CD8-positive, alpha-beta memory T cell (primary cell): ENCODE measurements at places on chromosomes 2 and 18. TPM values are rescaled to one million over a fixed set of nuclear protein-coding genes. Genes with fewer than 3 reads are reported as not detected.

SPATA3 gene
- polyA plus RNA-seq = not detected

NCK2 gene
- polyA plus RNA-seq = 77.9 TPM

ITPRIPL1 gene
- 17.5 TPM for polyA plus RNA-seq

NFE2L2 gene
- polyA plus RNA-seq = 47.7 TPM

LIMS4 gene
- 2.1 TPM for polyA plus RNA-seq

KATNAL2 gene
- polyA plus RNA-seq = 0.54 TPM

KRCC1 gene
- 41.3 TPM for polyA plus RNA-seq

MAPRE3 gene
- 2.0 TPM for polyA plus RNA-seq

ASB18 gene
- polyA plus RNA-seq = not detected

FBXO36 gene
- 0.56 TPM for polyA plus RNA-seq

RBKS gene
- 4.7 TPM for polyA plus RNA-seq

LOXL3 gene
- polyA plus RNA-seq = 0.08 TPM

RNF144A gene
- 8.3 TPM for polyA plus RNA-seq

FRZB gene
- not detected for polyA plus RNA-seq

FIGLA gene
- polyA plus RNA-seq = not detected

TRIM43 gene
- polyA plus RNA-seq = not detected

RAB6C gene
- polyA plus RNA-seq = not detected

BBS5 gene
- 0.94 TPM for polyA plus RNA-seq

CCDC74A gene
- polyA plus RNA-seq = 0.69 TPM

OSR1 gene
- not detected for polyA plus RNA-seq

CCDC178 gene
- not detected for polyA plus RNA-seq

RTP5 gene
- 0.23 TPM for polyA plus RNA-seq

HOXD13 gene
- not detected for polyA plus RNA-seq

TTC31 gene
- 20.5 TPM for polyA plus RNA-seq

ASXL3 gene
- polyA plus RNA-seq = not detected

PTPRN gene
- not detected for polyA plus RNA-seq

ZNF396 gene
- polyA plus RNA-seq = 0.87 TPM

KCNF1 gene
- polyA plus RNA-seq = not detected

FZD7 gene
- polyA plus RNA-seq = not detected

FBXO41 gene
- 2.4 TPM for polyA plus RNA-seq

DNER gene
- not detected for polyA plus RNA-seq

GKN2 gene
- polyA plus RNA-seq = not detected

CFC1 gene
- polyA plus RNA-seq = not detected

OXER1 gene
- 0.15 TPM for polyA plus RNA-seq

DPP4 gene
- 71.7 TPM for polyA plus RNA-seq

TEX44 gene
- not detected for polyA plus RNA-seq

APCDD1 gene
- polyA plus RNA-seq = not detected

EFR3B gene
- polyA plus RNA-seq = 0.16 TPM

MBD1 gene
- polyA plus RNA-seq = 38.7 TPM
